ENCODE measurements at places on chromosomes 16 and 17.

DNA sequence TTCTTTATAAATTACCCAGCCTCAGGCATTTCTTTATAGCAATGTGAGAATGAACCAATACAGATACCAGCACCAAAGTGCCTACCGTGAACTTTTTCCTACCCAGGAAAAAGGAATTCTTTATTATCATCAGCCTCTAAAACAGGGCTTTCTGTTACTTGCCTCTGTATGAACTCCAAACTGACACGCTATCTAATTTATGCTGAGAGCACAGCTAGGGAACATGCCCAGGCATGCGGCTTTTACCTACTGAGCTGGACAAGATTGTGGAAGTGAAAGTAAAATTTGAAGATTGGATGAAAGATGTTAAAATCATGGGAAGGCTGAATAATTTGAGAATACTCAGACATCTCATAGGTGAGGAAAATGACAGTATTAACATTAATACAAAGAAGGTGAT, 24.4 kb upstream of the ADCY9 start:
- DNase-seq: no peak

DNA sequence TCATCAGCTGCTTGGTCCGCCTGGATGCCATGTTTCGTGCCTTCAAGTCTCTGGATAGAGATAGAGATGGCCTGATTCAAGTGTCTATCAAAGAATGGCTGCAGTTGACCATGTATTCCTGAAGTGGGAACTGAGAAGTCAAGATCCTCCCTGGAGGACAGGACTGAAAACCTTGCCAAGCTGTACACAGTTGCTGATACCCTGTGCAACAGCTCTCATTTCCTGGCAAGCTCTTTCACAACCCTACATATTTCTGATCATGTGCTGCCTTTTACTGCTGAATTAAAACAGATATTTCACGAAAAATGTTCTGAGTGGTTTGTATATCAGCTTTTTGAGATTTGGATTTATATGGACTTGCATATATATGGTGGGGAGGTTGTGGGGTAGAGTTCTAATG, 898 bp downstream of the CAPNS2 start:
- no peak for DNase-seq

GRCh38 chr17:20059728-20060188, 50.6 kb downstream of the SPECC1 start:
- DNase-seq: no peak

DNA sequence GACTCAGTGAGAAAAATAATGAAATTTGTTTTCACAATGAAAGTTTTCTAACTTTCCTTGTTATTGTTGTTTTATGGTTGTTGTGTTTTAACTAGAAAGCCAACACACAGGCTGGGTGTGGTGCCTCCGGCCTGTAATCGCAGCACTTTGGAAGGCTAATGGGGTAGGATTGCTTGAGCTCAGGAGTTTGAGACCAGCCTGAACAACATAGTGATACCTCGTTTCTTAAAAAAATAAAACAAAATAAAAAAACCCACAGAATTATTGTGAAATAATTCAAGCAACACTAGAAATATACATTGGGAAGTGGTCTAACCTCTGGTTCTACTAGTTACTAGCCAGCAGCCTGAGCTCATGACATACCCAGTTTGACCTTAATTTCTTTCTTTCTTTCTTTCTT, 630 bp downstream of the MILR1 start:
- DNase-seq: no peak

DNA sequence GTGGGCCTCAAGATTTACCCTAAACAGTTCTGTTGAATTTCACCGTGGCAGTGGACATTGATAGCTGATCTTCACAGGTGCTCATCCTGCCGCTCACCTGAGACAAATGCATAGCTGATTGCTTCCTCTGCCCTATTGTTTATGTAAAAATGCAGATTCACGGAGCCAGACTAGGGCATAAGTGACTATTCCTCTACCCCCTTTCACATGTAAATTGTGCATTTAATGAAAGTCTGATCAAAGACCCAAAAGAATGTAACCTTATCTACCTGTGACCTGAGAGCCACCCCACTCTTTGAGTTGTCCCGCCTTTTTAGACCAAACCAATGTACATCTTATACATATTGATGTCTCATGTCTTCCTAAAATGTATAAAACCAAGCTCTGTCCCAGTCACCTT, 312.4 kb upstream of the CDH5 start:
- peak; percentile 11 for DNase-seq

DNA sequence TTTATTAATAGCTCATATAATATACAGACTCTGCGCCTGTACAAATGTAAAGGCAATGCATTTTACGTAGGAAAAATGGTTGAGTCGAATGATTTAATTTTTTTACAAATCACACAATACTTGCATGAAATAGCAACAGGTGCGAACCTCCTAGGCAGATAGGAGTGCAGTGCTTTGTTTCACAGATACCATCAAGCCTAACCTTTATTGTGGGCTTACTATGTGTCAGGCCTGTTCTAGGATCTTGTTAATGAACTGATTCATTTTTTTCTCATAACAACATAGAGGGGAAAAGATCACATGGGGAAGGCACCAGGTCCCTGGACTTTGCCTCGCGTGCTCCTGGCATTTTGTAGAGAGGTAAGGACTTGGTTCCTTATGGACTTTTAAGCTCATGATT, 107.8 kb downstream of the PRKCB start:
- DNase-seq: no peak

DNA sequence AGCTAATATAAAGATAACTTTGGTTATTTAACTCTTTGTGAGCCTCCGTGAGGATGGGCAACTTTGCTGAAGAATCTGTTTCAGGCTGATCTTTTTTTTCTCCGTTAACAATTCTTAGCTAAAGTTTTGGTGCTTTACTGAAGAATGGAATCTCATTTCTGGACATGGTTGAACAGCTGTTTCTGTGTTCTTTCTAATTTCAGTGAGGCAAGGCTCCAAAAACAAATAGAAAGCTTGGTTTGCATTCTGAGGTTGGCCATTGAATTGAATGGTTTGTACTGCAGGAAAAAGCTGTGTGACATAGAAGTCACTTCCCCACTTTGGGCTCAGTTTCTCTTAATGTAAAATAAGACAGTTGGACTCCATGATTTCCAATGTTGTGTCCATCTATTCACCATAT, 22.3 kb upstream of the HLF start:
- DNase-seq: no peak

GRCh38 chr16:49543631-49543946, 170.0 kb downstream of the C16orf78 start:
- DNase-seq: peak; percentile 48

DNA sequence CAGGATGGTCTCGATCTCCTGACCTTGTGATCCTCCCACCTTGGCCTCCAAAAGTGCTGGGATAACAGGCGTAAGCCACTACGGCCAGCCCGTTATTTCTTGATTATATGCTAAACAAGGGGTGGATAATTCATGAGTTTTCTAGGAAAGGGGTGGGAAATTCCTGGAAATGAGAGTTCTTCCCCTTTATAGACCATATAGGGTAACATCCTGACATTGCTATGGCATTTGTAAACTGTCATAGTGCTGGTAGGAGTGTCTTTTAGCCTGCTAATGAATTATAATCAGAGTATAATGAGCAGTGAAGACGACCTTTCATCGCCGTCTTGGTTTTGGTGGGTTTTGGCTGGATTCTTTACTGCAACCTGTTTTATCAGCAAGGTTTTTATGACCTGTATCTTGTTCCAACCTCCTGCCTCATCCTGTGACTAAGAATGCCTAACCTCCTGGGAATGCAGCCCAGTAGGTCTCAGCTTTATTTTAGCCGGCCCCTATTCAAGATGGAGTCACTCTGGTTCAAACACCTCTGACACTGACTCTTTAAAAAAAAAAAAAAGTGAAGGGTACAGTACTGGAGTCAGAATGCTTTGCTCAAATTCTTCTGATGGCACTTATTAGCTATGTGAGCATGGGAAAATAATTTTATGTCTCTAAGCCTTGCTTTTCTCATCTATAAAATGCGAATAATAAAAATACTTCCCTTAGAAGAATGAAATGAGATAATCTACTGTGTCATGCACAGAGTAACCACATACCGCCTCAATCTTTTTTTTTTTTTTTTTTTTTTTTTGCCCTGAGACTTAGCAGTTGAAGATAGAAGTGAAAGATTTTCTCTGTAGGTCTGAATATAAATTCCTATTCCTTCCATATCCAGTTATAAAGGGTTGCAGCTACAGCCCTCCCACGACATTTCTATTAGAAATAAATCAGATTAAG, 5.1 kb upstream of the CALCOCO2 start:
- no peak for DNase-seq

- DNase-seq: no peak
Measured at GRCh38 chr17:27242951-27243350, 51.0 kb upstream of the WSB1 start.

DNA sequence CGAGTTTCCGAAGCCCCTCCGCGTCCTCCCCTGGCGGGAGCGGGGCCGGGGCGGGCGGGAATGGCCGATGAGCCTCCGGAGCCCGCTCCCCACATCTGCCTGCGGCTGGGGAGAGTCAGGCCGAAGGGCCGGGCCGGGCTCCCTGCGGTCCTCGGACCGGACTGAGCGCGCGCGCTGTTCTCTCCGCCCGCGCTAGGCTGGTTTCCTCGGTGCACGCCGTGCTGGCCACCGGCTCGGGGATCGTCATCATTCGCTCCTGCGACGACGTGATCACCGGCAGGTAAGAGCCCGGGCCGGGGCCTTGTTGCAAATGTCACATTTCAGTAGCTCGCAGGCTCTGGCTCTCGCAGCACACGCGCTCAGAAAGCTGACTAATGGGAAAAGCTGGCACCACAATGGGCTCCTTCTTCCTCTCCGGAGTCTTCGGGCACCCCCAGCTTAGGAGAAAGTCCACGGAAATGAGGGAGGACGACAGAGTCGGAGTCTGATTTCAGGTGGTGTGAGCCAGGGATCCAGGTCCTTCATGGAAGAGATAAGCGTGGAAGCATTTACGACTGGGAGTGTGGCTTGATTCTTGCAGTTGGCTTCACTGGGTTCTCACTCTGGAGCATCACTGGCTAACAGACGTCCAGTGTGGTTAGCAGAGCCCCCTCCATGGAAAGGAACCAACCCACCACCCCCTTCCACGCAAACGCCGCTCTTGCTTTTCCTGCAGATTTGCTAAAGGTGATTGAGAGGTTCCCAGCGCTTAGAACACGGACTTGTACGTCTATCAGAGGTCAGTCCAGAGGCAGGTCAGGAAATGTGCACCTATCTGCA, 715 bp downstream of the TLCD3A start:
- DNase-seq: peak; percentile 49

DNA sequence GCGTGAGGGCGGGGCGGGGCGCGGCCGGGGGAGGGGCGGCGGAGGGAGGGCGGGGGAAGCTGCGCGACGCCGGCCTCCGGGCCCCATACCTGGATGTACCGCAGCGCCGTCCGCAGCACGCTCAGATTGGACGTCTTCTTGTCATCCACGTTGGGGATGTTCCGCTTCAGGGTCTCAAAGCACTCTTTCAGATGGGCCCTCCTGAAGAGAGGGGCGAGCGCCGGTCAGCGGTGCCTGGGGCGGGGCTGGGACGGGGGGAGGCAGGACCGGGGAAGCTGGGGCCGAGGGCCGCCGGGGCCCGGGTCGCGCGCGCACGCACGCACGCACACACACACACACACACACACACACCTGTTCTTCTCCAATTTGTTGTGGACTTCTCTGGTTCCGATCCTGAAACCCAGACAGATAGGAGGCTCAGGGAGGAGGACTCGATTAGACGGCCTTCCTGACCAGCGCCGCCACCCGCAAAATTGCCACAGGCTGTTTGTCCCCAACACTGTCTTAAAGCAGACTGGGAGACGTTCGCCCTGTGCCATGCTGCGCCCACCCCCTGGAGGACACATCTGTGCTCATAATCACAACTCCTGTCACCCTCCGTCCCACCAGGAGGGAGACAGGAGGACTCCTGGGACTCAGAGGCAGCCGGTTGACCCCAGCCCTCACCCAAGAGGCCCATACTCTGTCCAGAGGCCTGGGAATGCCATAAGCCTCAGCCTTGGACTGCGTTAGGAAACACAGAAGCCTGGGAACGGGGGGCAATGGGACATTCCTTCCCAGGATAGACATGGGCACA, 6.7 kb downstream of the MNT start:
- DNase-seq: peak; percentile 33

- DNase-seq: no peak
Measured at GRCh38 chr17:29581583-29582253, 7.7 kb downstream of the GIT1 start.

DNA sequence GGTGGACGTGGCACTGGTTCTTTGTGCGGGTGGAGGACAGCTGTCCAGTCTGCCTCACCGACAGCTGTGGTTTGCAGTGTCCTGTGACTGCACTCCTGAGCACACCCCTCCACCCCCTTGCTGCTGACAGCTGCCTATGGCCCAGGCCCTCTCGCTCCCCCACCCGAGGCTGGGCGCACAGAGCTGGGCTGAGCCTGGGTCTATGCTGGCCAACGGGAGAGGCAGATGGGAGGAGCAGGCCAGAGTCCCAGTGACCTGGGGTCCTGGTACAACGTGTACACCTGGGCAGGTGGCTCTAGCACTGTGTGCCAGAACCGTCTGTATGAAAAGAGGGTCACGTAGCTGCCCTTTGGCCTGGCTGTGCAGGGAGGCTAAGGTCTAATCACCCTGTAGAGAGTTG, 30.5 kb downstream of the BAIAP2 start:
- DNase-seq: no peak

- no peak for DNase-seq
Measured at GRCh38 chr17:28500712-28501379, 5.3 kb upstream of the FOXN1 start.

GRCh38 chr17:48642059-48642842, 16.1 kb upstream of the HOXB9 start:
- peak; percentile 86 for DNase-seq

GRCh38 chr16:16928532-16929109, 542.1 kb downstream of the XYLT1 start:
- DNase-seq: no peak

DNA sequence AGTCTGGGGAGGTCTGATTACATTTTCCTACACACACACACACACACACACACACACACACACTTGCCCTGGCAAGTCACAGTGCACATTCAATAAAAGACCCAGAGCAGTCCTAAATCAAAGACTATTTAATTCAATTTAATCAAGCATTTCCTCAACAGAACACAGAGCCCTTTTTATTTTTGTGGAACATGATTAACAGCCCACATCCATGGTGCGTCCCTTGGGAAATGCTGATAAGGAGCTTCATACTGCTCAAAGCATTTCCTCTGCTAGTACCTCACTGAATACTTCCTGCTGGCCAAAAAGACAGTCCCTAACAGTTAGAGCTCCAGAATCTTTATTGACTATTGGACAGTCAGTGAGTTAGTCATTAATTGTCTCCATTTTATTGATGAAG, 43.1 kb upstream of the MYH10 start:
- DNase-seq: no peak
